ENCODE measurements at places on chromosomes 1 and 21.

GRCh38 chr1:245051349-245052221 lies 103.2 kb upstream of the KIF26B start:
- no peak for DNase-seq

GRCh38 chr1:201119206-201120197 lies 7.3 kb upstream of the CACNA1S start:
- peak; percentile 22 for DNase-seq

DNA sequence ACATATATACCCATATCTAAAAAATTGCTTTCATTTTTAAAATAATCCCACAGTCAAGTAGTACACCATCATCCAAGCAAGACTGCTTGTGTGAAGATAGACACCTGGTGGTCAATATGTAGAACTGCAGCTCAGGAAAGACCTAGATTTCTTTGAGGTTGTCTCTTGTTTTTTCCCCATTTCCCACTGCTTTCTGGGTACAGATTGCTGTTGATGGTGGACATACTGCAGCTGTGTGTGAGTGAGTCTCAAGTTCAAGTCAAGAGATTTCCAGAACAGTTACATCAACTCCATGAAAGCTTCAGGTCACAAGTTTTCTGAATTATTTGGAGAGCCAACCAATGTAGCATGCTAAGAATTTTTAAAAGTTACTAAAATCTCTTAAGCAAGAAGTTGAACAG lies 306.4 kb downstream of the DUSP10 start:
- no peak for DNase-seq

DNA sequence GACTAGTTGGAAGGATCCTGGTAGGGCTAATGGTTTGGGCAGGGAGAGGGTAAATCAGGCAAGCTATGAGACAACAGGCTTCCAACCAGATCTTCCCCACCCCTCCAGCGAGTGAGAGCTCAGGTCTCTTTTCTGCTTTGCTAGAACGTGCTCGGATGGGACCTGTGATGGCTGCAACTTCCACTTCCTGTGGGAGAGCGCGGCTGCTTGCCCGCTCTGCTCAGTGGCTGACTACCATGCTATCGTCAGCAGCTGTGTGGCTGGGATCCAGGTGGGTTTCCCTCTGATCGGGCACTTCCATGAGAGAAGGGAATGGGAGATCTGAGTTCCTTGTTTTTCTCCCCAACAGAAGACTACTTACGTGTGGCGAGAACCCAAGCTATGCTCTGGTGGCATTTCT lies 14.0 kb upstream of the SARS1 start:
- no peak for DNase-seq

GRCh38 chr1:185284533-185285276 lies 32.3 kb downstream of the IVNS1ABP start:
- no peak for DNase-seq

- DNase-seq, result no peak
These were observed 2.1 kb downstream of the TIE1 start for GRCh38 chr1:43302721-43303470.

DNA sequence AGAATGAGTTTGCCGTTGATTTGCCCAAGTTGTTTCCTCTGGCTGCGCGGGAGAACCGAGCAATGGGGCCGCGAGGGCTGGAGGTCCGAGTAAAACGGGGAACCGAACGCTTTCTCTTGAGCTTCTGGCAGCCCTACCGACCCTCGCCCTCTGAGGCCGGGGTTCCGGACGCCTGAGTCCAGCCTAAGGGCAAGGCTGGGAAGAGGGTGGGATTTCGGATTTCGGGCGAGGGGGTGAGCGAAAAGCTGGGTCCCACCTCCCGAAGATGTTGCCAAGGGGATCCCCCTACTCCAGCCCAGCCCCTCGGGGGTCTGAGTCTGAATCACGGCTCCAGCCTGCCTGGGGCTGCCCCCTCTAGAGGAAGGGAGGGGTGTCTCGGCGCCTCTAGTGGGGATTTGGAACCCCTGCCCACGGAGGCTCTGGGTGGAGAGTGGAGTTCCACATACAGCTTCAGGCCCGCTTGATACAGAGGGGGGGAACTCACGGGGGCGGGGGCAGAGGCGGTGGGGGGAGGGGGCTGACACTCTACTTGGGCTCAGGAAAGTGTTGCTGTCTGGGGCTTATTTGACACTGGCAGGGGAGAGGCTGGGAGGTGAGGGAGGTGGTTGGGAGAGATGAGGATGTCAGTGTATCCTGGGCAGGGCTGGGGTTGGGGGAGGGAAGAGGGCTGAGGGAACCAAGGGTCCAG lies 617 bp downstream of the KIRREL1 start:
- no peak for DNase-seq

DNA sequence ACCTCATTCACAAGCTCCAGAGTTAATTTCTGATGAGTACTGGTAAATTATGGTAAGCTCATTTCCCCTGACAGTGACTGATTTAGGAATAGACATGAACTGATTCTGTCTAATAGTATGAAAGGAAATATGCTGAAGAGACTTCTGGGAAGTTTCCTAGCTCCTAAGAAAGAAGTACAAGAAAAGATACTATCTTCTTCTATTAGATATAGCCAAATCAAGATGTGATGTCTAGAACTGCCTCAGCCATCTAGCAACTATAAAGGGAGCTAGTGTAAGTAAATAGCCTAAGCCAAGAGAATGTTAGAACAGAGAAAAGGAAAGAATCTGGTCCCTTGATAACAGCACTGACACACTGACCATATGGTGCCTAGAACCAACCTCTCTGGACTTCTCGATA lies 10.7 kb upstream of the PHTF1 start:
- DNase-seq, result no peak

GRCh38 chr1:31788825-31789256 lies 24.7 kb upstream of the ADGRB2 start:
- no peak for DNase-seq

DNA sequence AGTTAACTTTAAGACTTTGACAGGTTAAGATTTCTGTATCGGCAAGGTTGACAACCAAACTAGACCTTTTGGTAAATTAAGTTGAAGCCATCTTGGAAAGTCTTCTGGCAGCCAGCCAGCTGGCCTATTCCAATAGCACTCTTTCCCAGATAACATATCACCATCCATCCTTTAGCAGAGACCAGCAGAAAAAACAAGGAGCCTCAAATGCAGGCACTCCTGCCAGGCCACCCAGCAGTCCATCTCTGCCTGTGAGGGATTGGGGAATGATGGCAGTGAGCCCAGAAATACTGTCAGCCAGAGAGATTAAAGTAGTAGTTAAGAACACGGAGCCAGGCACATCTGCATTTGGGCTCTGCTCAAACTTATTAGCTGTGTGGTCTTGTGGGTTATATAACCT lies 19.4 kb downstream of the ZBTB40 start:
- no peak for DNase-seq

- no peak for DNase-seq
These were observed 68.1 kb downstream of the GRIK3 start for GRCh38 chr1:36966242-36966641.

DNA sequence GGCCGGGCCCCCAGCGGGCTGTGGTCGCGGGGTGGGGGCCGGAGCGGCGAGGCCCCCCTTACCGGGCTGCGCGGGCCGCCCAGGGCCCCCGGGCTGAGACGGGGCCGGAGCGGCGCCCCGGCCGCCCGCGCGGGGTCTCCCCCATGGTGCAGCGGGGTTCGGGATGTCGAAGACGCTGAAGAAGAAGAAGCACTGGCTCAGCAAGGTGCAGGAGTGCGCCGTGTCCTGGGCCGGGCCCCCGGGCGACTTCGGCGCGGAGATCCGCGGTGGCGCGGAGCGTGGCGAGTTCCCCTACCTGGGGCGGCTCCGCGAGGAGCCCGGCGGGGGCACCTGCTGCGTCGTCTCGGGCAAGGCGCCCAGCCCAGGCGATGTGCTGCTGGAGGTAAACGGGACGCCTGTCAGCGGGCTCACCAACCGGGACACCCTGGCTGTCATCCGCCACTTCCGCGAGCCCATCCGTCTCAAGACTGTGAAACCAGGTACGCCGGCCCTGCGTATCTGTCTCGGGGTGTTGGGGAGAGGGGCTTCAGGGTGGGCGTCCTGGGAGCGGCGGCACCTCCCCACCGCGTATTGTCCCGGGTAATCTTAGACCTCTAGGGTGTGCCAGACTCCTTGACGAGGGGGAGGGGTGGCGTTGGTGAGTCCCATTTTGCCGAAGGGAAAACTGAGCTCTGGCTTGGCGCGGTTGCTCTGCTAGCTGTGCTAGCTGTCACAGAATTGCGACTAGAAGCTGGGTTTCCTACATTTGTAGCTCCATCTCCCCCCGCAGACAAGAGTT lies 745 bp downstream of the MAGI3 start:
- DNase-seq, result peak; percentile 11

DNA sequence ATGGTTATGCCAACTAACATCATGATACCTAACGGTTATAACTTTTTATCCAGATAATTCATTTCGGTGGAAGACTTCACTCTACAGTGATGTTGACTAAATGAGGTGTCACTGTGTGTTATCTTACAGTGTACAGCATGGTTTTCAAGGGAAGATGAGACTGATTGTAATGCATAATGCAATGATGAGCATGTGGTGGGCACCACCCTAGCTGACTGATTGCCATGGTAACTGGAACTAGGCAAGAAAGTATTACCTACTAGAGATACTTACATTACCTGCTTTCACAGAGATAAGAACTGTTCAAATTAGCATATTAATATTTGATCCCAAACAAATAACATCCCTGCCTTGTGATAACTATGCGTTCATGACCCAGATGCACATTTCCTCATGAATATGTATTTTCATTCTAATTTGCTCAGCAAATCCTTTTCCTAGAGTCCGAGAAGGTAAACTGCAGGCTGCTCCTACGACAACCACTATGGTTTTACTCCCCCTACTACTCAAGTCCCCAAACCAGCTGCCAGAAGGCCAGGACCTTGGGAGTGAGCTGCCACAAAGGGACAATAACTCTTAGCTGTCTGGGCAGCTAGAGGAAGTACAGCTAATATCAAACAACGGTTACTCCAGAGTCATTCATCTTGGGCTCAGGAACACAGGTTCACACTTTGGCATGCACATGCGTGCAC lies 29.2 kb downstream of the TRABD2B start:
- DNase-seq, result no peak

- DNase-seq, result no peak
These were observed 3.7 kb upstream of the SHISAL2A start for GRCh38 chr1:52629325-52629643.

GRCh38 chr1:89903550-89903949 lies 82.7 kb downstream of the LRRC8D start:
- DNase-seq, result no peak

DNA sequence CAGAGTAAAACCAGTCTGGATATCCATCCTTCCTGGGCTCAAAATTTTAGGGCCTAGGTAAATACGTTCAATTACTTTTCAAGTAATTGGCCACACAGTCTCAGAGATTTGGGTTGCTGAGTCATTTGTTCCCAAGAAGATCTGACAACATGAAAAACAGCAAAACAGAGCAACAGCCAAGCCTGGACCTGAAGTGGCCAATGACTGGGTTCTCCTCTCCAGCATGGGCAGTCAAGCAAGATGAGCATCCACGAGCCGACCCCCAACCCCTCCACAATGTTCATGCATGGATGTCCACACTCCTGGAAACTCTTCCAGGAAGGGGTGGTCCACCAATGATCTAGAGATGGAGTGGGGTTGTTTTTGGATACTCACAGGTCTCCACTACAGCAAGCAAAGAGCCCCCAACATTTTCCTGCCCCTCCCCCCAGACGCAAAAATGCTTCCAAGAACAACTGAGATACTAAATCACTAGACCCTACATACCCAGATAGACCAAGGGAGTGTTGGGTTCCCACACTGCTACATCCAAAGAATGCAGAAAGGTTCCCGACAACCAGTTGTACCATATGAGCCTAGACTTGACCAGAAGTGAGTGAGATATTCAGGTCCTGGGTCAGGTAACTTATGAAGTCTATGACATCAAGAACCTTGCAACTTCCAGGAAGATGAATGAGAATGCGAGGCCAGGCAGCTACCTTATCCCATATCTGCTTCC lies 73.0 kb downstream of the CD46 start:
- DNase-seq, result no peak

DNA sequence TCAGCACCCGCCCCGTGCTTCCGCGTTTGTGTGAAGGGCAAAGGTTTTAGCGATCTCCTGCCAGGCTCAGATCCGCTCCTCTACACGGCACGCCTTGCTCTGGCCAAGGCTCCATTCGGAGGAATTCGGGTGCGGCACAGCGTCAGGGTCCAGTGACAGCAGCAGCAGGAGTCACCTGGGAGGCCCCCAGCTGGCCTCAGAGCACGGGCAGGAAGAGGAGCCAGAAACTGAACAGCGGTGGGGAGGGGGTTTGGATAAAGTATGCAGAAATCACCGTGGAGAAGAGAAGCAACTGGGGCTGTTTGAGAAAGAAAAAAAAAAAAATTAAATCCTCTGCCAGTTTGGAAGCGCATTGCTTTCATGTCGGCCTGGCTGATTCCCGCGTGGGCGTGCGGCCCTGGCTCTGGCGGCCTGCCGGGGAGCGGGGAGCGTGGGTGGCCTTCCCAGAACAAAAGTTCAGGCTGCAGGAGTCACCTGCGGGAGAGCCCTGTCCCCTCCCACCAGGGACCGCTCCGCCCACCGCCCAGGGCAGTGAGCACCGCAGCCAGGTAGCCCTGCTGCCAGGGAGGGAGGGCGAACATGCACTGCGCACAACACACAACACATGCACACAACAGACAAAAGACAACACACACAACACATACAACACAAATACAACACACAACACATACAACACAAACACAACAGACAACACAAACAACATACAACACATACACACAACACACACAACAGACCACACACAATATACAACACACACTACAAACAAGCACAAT lies 107.6 kb downstream of the ETS2 start:
- no peak for DNase-seq

DNA sequence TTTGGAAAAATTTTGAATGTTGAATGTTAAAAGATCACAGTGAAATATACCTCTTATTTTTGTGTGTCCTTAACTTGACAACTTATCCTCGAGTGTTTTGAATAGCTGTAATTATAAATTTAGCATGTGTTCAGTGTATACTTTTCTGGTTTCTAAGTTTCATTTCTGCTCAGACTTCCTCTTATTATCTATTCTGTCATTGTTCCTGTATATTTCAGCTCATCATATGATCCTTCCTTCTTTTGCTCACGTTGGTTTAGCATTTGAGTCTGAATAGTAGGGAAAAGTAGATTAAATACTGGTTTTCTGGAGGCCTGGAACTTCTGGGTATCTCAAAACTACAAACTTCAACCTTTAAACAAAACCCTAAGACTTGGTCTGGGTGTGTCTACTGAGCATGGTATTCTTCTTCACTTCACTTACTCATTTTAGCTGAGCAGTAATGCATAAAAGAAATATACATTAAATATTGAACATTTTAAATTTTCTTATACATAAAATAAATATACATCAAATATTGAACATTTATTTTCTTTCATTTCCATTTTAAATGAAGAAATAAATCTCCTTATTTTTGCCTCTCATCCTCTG lies 3.3 kb upstream of the ATP6V1G3 start:
- no peak for DNase-seq
